Renal cortex interstitium (tissue), 15 donors: ENCODE measurements at places on chromosomes 1 and 21.

GRCh38 chr1:22625262-22625925 is 11.0 kb upstream of the C1QA start:
- DNase-seq = no peak

DNA sequence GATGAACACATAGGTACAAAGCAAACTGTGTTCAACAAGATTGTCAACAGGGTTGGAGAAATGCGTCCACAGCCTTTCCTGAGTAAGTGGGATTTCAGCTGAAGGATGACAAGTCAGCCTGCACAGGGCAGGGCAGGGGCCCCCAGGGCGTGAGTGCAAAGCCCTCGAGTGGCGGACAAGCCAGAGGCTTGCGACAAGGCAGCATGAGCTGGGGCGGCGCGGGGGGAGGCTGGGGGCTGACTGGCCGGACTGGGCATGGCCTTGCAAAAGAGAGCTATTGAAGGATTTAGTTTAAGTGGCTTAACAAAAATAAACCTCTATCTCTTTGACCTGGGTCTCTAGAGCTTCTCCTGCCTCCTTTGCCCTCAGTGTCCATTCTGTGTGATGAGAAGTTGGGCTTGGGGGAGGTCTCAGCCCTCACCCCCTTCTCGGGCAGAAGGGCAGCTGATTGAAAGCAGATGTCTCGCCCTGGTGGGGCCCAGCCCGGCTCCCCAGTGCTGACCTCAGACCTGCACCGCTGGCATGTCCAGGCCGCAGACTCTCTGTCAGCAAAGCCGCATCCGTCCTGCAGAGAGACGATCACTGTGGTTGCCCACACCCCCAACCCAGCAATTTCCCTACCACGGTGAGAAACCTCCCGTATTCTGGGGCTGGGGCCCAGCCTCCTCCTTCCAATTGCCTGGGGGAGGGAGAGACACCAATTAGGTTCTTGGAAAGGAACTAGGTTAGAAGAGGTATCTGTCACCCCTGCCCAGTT is 24.3 kb upstream of the EPS8L3 start:
- DNase-seq = no peak

- DNase-seq = no peak
These were observed 491 bp upstream of the RAP1A start for GRCh38 chr1:111618961-111619634.

- no peak for DNase-seq
These were observed 180.6 kb downstream of the PAPPA2 start for GRCh38 chr1:176643536-176643935.

GRCh38 chr1:206864939-206865671 is at the start of gene IL20:
Gene IL20 (plus strand): TSS chr1:206865623. CDS start chr1:206865853, 230 bp downstream.
- DNase-seq = peak; percentile 12

GRCh38 chr1:21932127-21932526 is 5.0 kb downstream of the HSPG2 start:
- DNase-seq = no peak

GRCh38 chr1:35220976-35221375 is 28.0 kb upstream of the SFPQ start:
- DNase-seq = no peak

- DNase-seq = no peak
These were observed 479.4 kb downstream of the KCNT2 start for GRCh38 chr1:196128835-196129234.

DNA sequence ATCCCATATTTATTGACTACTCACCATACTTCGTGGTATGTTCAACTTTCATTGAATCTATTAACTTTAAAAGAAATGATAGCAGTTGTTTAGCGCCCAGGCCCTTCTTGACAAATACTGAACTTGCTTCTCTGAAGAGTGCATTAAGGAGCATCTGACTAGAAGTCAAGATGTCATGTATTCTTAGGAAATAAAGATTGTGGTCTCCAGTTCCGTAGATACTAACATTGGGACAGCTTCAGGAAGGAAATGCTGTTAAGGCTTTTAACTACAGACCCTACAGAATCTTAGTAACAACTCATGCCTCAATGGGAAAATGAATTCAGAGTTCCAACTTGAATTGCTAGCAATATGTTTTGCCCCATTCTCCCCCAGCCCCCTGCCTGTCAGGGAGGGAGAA is 14.8 kb downstream of the LYST start:
- no peak for DNase-seq
